ENCODE measurements at places on chromosomes 7 and 10. TPM values are rescaled to one million over a fixed set of nuclear protein-coding genes. Genes with fewer than 3 reads are reported as not detected.

PAX4 gene
- polyA plus RNA-seq, result not detected

- no peak for DNase-seq
Measured at GRCh38 chr10:129942936-129943715, 20.9 kb downstream of the EBF3 start.

DNA sequence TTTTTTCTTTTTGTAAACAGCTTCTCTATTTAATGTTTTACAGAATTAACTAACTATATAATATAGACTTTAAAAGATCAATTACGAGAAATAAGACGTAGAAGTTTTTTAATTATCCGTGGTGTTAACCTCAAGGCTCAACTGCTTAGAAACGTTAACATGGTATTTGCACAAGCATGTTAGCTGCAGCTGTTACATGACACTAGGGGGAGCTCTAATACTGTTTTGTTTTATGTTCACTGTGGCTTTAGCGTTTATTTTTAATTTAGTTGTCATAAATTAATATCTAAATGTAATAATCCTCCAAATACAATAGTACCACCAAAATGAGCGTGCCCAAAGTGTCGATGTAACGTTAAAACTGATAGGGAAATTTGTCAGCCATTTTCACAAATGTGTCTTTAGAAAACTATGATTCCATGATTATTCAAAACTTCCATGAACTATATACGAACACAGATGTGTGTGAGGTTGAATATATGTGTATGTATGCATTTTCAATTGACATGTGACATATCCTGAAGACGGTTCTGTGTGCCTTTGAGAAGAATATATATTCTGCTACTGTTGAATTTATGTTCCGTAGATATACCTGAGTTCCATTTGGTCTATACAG is 828.8 kb upstream of the MBL2 start:
- DNase-seq, result no peak

FEZF1 gene
- not detected for polyA plus RNA-seq

- DNase-seq, result no peak
Measured at GRCh38 chr10:90798482-90798881, 59.4 kb downstream of the HTR7 start.

PRF1 gene
- 1.5 TPM for polyA plus RNA-seq

GHRHR gene
- not detected for polyA plus RNA-seq

DNA sequence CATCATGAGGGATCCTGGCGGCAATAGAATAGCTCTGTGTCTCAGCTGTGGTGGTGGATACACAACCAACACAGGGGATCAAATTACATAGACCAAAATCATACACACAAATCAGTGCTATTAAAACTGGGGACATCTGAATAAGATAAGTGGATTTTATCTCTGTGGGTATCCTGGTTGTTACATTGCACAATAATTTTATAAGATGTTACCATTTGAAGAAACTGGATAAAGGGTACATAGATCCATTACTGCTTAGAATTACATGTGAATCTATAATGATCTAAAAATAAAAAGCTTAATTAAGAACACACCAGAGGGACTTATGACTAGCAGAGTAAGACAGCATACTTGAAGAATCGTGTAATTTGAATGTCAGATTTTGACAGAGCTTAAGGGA is 8.2 kb upstream of the FAM3C start:
- DNase-seq, result no peak

GRCh38 chr7:130278860-130279259 is 12.2 kb downstream of the CPA2 start:
- no peak for DNase-seq

- DNase-seq, result no peak
Measured at GRCh38 chr7:25844102-25844870, 307.7 kb upstream of the NFE2L3 start.

Measured in heart right ventricle (tissue), 16 donors.